Activated naive CD4-positive, alpha-beta T cell treated with anti-CD3 and anti-CD28 coated beads, Interleukin-2, amount 10 ng/mL, durations not matched to agents 7 days and 5 days (primary cell): ENCODE measurements at places on chromosomes 16 and 17.

DNA sequence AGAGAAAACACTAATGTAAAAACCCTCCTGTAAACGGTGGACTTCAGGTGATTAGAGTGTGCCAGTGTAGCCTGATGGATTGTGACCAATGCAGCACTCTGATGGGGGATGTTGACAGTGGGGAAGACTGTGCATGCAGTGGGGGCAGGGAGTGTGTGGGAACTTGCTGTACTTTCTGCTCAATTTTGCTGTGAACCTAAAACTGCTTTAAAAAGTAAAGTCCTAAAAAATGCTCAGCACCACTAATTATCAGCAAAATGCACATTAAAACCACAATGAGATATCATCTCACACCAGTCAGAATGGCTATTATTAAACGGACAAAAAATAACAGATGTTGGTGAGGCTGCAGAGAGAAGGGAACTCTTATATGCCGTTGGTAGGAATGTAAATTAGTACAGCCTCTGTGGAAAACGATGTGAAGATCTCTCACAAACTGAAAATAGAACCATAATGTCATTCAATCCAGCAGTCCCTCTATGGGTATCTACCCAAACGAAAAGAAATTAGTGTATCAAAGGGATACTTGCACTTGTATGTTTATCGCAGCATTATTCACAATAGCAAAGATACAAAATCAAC, 9.7 kb upstream of the ULK2 start:
- no peak for DNase-seq

GRCh38 chr17:50502301-50502990, 5.8 kb upstream of the MYCBPAP start:
- no peak for DNase-seq

DNA sequence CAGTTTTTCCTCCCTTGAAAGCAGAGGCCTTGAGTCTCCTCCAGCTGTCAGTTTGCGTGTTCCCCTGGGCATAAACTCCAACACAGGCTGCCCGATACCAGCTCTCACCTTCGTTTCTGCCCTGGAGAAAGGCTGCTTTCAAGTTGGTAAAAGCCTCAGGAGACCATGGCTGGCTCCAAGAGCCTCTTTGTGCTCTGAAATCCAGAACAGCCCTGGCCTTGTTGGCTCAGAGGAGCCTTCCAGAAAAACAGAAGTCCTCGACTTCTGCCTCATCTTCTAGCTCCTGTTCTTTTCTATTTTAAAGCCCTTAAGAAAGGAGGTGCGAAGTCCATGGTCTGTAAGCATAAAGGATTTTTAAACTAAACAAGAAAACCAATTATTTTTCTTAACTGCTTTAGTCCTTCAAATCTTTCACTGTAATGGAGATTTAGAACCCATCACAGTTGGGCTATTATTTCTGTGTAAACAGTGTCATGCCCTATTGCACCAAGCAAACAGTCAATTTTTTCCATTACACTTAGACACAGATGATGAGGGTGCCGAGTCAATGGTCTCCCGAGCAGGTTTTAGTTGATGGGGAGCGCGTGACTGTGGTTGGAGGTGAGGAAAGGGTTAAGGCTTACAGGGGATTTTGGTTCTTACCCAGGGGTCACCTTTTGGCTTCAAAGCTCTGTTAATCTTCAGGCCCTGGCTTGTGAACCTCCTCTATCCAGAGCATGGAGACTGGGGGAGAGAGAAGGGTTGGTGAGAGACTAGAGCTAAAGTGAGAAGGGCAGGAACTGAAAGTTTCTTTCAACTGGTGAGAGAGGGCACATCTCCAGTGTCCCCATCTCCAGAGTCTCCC, 212.8 kb downstream of the MSI2 start:
- no peak for DNase-seq

GRCh38 chr16:12341966-12342365, 365.4 kb downstream of the SNX29 start:
- DNase-seq: no peak

GRCh38 chr16:26178298-26178697, 486.5 kb downstream of the HS3ST4 start:
- DNase-seq: no peak

- DNase-seq: no peak
Observed at GRCh38 chr17:78441271-78441971, 63.0 kb downstream of the PGS1 start.

GRCh38 chr17:51995797-51996403, 162.6 kb downstream of the CA10 start:
- DNase-seq: no peak

GRCh38 chr17:17636272-17636885, 44.9 kb upstream of the PEMT start:
- DNase-seq: no peak

- no peak for DNase-seq
Observed at GRCh38 chr17:58605986-58606385, 85.9 kb downstream of the TEX14 start.

DNA sequence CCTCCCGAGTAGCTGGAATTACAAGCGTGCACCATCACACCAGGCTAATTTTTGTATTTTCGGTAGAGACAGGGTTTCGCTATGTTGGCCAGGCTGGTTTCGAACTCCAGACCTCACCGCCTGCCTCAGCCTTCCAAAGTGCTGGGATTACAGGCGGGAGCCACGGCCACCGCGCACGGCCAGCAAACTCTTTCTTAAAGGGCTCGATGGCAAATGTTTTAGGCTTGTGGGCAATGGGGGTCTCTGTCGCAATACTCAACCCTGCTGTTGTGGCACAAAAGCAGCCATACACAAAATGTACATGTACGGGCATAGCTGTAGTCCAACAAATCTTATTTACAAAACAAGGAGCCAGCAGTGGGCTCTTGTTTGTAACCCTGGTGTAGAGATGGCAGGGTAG, 18.4 kb downstream of the PARN start:
- no peak for DNase-seq

- DNase-seq: no peak
Observed at GRCh38 chr16:10692470-10692869, 2.3 kb downstream of the TEKT5 start.

- DNase-seq: no peak
Observed at GRCh38 chr17:73360961-73361761, 49.4 kb upstream of the CDC42EP4 start.

DNA sequence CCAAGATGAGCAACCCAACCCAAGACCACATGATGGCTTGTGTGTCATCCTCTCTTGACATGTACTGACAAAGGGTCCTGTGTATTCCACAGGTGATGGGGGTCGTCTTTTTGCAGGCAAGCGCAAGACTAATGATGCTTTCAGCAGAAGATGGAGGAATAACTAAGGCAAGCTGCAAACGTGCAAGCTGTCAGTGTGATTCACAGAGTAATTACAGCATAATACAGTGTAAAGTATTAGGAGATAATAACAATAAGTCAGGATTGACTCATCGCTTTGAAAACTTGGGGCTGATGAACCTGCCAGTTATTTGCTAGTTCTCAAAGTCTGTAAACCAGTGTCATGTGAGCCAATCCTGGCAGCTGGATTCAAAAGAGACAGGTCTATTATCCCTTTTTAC, 41.6 kb upstream of the ASIC2 start:
- no peak for DNase-seq

DNA sequence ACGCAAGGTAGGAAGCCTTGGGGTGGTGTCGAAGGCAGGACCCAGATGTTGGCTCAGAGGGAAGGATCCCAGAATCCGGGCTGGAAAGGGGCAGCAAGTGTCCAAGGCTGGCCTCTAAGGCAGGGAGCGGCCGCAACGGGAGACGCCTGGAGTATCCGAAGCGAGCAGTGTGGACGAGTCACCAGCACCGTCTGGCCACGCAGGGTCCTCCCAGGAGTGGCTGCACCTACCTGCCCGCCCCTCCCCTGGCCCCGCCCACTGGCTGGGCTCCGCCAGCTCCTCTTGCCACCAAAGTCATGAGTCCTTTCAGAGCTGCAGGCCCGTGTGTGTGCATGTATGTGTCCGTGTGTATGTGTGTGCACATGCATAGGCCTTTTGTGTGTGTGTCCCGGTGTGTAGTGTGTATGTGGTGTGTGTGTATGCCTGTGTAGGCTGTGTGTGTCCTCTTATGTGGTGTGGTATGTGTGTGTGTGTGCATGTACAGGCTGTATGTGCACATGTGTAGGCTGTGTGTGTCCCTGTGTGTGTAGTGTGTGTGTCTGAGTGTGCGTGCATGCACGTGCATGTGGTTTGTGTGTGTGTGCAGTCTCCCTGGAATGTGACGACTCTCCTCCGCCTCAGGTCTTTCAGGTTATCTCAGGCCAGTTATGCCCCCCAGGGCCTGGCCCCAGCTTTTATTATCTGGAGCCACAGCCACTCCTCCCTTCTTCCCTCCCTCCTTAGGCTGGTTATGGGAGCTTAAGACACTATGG, at the start of gene PRSS8:
Gene PRSS8, minus strand, starts transcription at position 193 of the 752 bp plus-strand sequence. CDS start 229 bp downstream, outside the sequence.
- DNase-seq: no peak

GRCh38 chr16:19907161-19907992, 22.7 kb upstream of the GPRC5B start:
- DNase-seq: peak; percentile 81

- no peak for DNase-seq
Observed at GRCh38 chr17:39525801-39526506, 64.7 kb downstream of the CDK12 start.

GRCh38 chr17:80501741-80502577, 25.6 kb upstream of the NPTX1 start:
- no peak for DNase-seq

- no peak for DNase-seq
Observed at GRCh38 chr16:10554569-10554968, 25.8 kb downstream of the EMP2 start.

GRCh38 chr17:41939044-41939692, 8.8 kb downstream of the ODAD4 start:
- no peak for DNase-seq

GRCh38 chr16:324451-325334, 27.8 kb downstream of the AXIN1 start:
- DNase-seq: peak; percentile 82

GRCh38 chr17:77420804-77421629, 280.2 kb downstream of the SEC14L1 start:
- peak; percentile 65 for DNase-seq

DNA sequence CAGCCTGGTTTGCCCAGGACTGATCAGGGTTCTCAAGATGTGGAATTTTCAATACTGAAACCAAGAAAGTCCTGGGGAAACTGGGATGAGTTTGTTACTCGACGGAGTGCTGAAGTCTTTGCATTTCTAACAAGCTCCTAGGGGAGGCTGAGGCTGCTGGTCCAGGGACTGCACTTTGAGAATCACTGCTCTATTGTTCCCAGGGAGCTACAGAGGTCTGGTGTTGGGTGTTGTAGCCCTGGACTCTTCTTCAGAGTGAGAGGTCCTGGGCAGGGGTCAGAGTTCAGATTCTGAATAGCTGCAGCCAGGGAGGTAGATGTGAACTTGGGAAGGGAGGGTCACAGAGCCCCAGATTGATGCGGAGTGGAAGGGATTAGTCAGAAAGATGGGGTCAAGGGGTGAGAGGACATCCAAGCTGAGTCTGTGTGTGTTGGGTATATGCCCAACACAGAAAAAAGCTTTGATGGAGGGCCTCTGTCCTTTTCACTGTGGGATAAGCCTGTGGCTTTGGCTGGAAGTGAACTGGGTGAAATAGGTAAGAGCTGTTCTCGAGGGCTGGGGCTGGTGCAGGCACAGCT, 14.1 kb downstream of the TMEM238L start:
- no peak for DNase-seq
